DMS53 (cell line): ENCODE measurements at places on chromosomes 2 and 18.

GRCh38 chr2:173891315-173892037, 73.7 kb downstream of the SP3 start:
- no peak for DNase-seq

DNA sequence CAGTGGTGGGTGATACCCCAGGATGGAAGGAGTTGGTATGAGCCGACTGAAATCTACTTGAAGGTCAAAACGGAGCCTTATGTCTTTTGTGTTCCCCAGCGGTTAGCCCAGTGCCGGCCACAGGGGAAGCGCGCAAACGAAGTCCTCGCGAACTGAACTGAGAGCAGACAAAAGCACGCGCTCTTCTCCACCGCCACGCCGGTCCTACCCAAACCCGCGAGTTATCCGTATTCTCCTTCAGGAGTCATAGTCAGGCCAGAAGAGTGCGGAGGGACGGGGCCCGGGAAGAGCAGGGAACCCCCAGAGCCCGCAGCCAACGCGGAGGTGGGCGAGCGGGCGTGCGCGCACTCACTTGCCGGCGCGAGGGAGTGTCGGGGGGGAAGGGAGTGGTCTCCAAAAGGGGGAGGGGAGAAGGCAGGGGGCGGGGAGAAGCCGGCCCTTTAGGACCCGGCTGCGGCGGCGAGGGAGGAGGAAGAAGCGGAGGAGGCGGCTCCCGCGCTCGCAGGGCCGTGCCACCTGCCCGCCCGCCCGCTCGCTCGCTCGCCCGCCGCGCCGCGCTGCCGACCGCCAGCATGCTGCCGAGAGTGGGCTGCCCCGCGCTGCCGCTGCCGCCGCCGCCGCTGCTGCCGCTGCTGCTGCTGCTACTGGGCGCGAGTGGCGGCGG, at the start of gene IGFBP2:
Gene IGFBP2, plus strand, starts transcription at position 469 of the 664 bp plus-strand sequence. Its CDS starts 104 bp downstream, at position 573.
- DNase-seq, result peak; percentile 85

DNA sequence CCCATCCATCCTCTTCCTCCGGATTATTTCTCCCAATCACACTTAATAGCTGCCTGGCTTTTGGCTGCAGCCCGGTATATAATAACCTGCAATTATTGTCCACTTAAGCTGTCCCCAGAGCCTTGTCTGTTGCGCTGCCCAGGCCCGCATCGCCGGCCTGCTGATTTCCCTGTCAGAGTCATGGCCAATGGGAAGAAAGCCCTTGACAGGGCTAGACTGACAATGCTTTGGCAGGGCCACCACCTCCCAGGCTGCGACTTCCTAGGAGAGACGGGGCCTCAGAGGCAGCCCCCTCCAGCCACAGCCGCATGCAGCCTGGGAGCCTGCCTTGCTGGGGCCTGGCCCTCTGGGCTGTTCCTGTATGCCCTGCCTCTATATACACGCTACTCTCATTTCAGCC, 10.0 kb upstream of the CELF4 start:
- DNase-seq, result no peak

DNA sequence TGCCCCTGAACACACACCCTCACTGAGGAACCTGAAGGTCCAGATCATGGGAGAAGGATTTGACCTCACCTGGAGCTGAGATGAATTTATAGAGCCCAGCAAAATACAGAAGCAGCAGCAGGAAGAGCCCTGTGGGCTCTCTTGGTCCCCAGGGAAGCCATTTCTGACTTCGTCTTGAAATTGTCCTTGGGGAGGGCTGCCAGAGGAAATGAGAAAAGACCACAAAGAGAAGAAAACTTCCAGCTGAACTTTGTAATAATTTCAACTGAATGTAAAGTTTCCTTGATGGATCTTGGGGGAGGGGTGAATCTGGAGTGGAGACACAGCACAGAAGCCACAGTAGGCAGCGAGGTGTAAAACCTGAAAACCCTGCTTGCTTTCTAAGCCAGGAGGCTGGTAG, 500.9 kb upstream of the NXPH2 start:
- DNase-seq, result no peak

- no peak for DNase-seq
These were observed 3.6 kb downstream of the IAH1 start for GRCh38 chr2:9477914-9478313.

- DNase-seq, result no peak
These were observed 21.4 kb upstream of the KCNS3 start for GRCh38 chr2:17857021-17857420.
